ENCODE measurements at places on chromosomes 13 and 19.

DNA sequence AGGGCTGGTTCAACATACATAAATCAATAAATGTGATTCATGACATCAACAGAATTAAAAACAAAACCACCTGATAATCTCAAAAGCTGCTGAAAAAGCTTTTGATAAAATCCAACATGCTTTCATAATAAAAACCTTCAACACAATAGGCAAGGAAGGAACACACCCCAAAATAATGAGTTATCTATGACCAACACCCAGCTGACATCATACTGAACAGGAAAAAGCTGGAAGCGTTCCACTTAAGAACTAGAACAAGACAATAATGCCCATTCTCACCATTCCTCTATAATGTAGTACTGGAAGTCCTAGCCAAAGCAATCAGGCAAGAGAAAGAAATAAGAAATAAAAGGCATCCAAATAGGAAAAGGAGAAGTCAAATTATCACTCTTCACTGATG is 116.2 kb upstream of the FREM2 start:
- ATAC-seq, result no peak

DNA sequence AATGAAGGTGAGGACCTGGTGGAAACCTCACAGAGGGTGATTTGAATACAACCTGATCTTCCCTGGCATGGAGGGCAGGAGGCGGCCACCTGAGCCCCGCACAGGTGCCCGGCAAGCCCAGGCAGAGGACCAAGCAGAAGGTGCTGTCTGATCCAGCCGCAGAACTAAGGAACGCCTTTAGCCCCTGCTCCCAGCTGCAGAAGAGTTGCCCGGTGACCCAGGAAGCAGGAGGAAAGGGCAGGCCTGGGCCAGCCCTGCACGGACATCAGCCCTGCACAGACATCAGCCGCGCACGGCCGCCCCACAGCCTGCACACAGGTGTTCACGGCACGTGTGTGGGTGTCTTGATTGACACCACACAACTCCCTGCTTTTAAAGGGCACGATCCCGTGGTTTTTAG is 43.1 kb downstream of the RASA3 start:
- no peak for ATAC-seq

DNA sequence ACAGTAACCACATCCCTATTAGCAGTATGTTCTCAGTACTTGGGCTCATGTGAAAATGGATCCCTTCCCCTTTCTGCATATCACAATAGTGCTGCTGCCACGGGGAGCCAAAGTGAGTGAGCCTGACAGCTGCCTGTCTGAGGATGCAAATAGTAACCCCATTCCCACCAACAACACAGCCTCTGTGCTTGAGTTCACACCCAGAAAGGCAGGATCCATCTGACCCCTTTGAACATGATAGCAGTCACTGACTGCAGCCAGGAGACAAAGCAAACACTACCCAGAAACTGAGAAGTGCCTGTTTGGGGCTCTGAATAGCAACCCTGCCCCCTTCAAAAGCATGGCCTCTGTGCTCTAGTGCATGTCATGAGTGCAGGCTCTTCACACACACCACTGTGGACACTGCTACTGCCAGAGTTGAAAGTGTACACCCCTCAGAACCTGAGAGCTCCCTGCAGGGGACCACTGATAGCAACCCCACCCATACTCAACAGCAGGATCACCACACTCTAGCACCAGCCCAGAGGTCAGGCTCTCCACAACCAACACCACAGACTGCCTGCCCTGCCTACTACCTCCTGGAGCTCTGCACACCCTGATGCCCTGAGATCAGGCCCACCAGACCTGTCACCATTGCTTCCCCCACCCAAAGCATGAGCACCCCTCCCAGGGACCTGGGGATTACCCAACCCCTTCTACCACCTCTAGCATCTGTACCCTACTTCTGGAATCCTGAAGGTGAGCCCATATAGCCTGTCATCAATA is 1563.5 kb upstream of the PRR20A start:
- ATAC-seq, result no peak

DNA sequence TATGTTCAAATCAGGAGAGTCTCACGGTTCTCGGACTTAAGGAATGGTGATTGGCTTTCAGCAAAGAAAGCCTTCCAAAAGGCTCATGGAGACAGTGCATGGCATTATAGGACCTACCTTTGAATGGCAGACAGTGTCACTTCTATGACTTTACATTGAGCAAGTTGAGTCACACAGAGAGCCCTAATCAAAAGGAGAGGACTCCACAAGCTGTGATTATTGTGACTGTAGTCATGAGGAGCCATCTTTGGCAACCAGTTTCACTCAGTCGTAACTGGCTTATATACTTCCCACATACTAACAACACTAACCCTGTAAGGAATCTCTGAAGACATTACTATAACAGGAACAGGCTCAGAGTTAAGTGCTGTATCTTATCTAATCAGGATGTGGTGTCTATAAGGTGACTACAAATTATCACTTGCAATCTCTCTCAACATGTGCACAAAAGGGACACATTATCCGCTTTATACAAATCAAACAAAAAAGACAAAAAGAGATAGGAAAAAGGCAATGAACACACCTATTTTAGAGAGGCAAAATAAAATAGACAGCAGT is 6.1 kb downstream of the LGALS14 start:
- ATAC-seq, result no peak

DNA sequence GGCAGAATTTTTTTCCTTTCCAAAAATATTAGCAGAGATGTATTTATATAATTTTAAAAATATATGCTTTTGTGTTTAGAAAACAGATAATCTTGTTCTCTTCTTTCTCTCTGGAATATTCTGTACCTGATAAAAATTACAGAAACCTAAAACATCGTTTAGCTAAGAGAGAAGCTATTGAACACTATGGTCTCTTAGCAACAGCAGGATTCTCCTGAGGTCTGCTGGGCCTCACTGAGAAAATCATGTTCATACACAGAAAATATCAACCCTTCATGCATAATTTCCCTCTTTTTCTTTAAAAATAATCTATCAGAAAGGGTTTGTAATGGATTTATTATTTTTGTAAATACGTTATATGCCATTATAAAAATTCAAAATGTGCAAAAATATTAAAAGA is 242.2 kb downstream of the DCLK1 start:
- no peak for ATAC-seq

DNA sequence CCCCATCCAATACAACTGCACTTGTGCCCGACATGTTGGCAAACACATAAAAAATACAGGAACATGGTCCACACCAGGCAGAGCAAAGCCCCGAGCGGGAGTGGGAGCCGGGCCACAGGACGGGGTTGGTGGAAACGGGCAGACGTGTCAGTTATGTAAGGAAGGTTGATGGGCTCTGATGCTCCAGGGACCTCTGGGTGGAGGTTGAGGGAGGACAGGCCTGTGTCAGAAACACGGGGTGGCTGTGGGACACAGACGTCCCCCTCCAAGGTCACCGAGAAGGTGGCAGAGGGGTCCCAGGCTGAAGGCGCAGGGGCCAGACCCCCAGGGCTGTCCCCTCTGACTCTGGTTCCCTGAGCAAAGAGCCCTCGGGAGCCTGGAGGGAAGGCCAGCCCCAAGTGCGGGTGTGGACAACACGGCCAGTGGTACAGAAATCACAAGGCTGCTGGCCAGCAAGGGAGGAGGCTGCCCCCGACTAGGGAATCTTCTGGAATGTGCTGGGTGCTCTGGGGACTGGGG is 31.4 kb upstream of the C13orf46 start:
- ATAC-seq, result no peak

GRCh38 chr13:66077132-66077689 is 1152.9 kb downstream of the PCDH9 start:
- ATAC-seq, result no peak

DNA sequence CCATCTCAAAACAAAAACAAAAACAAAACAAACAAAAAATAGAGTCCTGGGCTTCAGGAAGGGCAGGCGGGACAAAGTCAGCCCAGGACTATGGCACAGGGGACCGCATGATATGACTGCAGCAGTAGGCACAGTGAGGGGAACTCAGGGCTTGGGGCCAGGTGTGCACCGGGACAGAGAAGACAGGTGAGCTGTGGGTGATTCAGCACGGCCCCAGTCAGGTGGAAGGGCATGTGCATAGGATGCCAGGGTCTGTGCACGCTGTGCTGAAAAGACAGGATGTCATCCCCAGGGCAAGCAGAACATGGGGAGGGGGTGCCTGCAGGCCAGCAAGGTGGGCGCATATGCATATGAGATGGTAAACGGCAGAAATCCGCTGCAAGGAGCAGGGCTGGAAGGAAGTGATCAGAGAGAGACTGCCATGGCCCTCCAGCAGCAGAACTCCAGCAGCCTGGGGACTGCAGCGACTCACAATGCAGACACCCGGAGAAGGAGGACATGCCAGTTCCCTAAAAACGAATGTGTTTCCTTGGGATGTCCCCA is 15.0 kb downstream of the EPS15L1 start:
- ATAC-seq, result peak; percentile 24

- ATAC-seq, result no peak
Observed at GRCh38 chr19:7905859-7906258, 2.2 kb downstream of the MAP2K7 start.

- no peak for ATAC-seq
Observed at GRCh38 chr13:65783383-65783782, 1446.8 kb downstream of the PCDH9 start.

- ATAC-seq, result no peak
Observed at GRCh38 chr19:40178756-40179155, 12.5 kb upstream of the MAP3K10 start.

- ATAC-seq, result no peak
Observed at GRCh38 chr13:20389696-20390525, 135.7 kb downstream of the CRYL1 start.

GRCh38 chr13:31614073-31614472 is 125.3 kb upstream of the RXFP2 start:
- ATAC-seq, result no peak

DNA sequence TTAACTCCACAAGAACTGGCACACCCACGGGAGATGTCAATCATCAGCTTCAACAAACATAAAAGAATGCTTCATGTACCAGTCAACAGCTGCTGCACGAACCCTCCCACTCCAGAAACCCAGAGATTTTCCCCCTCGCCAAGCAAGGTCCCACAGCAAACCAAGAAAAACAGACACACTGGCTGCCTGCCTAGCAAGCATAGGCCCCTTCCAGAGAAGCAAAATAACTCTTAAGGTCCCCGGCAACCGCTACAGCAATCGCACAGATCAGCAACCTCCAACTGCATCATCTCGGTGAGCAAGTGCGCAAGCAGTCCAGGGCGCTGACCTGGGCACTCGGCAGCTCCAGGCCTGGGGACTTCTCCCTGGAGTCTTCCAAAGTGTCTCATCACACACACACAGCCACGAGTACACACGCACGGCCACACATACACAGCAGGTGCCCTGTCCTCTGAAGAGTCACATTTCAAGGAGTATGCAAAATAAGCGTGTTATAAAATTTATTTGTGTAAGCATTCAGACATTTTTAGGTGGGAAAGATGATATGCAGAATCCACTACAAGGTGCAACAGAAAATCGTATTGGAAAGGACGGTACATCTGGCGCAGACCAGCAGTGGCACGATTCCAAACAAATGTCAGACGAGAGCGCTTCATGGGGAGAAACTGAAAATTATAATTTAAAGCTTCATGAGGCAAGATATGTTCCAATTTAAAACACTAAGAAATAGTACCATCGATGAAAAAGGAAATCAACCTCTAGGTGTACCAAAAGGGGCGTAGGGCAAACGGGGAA is 125.0 kb downstream of the STK24 start:
- no peak for ATAC-seq

GRCh38 chr19:18596752-18597157 is 8.2 kb downstream of the REX1BD start:
- no peak for ATAC-seq

GRCh38 chr13:73065665-73066340 is 7.0 kb downstream of the KLF5 start:
- peak; percentile 64 for ATAC-seq

- ATAC-seq, result no peak
Observed at GRCh38 chr13:102584434-102584833, 12.4 kb upstream of the TPP2 start.

DNA sequence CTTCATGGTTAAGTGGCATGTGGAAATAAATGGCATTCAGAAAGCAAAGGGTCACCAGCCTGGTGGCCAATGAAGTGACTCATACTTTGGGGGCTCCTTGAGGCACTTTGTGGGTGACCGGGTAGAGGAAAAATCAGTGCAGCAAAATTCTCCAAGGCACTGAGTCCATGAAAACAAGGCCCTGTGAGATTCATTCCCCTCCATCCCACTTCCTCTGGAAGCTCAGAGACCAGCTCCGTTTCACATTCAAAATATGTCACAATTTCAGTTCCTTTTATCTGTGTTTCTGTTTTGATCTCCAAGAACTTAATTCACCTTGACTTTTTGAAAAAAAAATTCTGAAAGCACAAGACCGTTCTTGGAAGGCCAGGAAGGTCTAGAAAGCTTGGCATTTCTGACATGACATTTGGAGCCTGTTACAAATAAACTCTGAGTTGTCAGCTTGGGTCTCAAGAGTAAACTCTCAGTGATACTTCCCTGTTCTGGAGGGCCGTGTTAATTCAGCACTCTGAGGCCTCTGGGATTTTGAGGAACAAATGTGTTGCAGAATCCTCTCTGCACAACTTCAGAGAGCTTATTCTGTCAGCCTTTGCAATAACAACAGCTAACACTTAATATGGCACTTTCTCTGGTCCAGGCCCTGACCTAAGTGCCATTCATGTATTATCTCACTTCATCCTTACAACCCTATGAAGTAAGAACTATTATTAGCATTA is 6.8 kb downstream of the CYSLTR2 start:
- no peak for ATAC-seq

GRCh38 chr19:11446652-11447301 is 11.3 kb downstream of the PRKCSH start:
- ATAC-seq, result peak; percentile 50
